Endothelial cell of umbilical vein (primary cell): ENCODE measurements at places on chromosomes 2 and 18.

DNA sequence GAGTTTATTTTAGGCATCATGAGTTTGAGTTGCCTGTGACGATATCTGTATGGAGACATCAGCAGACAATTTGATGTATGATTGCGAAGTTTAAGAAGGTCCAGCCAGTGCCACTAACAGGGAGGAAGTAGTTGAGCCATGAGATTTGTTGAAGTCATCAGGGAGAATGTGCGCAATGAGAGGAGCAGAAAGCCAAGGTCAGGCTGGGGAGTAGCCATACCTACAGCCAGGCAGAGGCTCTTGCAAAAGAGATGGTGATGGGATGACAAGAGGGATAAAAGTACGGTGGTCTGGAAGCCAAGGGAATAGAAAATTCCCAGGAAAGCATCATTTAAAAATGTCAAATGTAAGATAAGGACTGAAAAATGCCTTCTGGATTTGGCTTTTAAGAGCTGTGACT, 51.2 kb downstream of the LIMS1 start:
- DNase-seq: no peak

DNA sequence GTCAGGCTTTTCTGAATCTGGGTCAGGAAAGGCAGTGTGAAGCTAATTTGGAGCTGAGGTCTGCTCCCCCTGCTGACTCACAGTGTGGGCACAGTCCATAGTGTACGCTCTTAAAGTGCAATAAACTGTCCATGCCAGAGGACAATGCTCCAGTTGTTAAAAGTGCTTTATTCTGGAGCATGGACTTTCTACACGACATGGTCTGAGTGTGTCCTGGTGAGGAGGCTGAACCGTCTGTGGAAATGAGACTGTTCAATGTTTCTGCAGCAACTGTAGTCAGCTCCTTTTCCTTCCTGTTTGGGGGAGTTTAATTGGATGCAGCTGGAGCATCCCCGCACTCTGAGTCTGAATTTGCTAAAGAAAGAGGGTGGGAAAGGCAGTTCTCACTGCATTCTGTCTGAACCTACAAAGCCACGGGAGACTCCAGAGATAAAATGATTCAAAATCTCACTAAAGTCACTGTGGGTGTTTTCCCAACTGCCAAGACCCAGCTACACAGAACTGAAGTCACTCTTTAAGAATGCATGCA, 110.2 kb upstream of the TRIB2 start:
- DNase-seq: peak; percentile 8

GRCh38 chr2:121648206-121649148, 785 bp downstream of the CLASP1 start:
- peak; percentile 64 for DNase-seq

- DNase-seq: peak; percentile 63
Observed at GRCh38 chr18:5294457-5295230, 882 bp downstream of the ZBTB14 start.

DNA sequence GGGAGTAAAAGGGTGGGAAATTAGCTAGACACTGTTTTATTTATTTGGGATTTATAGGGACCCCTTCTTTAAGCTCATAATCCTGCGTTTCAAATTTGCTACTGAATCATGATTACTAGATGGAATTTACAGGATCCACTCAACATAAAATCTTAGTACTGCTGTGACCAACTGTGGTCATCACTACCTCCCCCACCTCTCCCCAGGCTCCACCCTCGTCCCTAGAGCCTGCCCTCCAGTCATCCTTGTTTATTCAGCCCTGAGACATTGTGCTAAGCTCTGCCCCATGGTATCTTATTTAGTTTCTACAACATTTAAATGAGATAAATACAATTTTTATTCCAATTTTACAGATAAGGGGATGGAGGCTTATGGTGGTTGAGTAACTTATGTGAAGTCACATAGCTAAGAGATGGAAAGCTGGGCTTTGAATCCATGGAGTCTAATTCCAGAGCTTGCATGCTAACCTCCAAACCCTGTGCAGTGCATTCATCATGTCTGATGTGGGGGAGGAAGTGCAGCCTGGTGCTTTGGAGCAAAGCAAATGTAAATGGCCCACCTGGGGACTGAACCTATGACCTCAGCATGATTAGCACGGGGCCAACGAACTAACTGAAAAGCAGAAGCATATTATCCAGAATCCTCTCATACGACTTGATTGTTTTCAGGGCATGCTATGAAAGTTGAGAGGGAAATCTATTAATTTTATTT, 502.4 kb downstream of the TMEM182 start:
- DNase-seq: no peak

GRCh38 chr2:44424211-44424610, 62.5 kb downstream of the CAMKMT start:
- DNase-seq: no peak

DNA sequence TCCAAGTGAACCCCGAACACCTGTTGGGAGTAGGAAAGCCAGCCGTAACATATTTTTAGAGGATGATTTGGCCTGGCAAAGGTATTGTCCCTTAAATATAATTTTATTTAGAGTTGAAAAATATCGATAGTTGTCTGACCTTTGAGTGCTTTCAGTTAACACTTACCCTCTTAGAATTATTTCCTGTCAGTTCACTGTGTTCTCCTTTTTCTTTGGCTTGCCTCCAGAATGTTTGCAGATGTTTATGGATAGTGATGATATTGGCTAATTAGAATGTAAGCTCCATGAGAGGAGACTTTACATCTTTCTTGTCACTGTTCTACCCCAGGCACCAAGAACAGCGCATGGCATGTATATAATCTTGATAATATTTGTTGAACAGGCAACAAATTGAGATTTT, 19.8 kb downstream of the PIKFYVE start:
- DNase-seq: no peak

DNA sequence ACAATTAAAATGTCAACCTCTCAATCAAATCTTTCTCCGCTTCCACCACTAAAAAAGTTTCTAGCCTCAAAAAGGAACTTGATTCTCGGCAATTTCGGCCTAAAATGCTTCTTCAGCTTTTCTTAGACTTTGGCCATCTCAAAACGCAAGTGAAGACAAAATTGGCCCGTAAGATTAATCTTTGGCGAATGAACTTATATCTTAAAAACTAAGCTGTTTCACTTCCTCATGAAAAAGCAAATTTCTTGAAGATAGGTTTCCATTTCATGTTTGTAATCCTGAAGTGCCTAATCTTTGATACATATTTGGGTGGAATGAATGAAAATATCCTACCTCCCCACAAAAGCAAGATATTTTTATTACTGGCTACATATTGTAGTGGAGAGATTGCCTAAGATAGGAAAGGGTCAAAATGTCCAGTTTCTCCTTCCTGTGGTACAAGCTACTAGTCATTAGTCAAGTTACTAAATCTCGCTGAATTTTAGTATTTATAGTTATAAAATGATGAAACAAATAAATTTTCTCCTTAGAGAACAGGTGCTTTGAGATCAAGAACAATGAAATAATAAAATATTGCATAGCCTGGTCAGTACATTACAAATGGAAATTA, 85.4 kb upstream of the ZEB2 start:
- no peak for DNase-seq

GRCh38 chr2:217899231-217900009, 103.4 kb downstream of the TNS1 start:
- DNase-seq: no peak

DNA sequence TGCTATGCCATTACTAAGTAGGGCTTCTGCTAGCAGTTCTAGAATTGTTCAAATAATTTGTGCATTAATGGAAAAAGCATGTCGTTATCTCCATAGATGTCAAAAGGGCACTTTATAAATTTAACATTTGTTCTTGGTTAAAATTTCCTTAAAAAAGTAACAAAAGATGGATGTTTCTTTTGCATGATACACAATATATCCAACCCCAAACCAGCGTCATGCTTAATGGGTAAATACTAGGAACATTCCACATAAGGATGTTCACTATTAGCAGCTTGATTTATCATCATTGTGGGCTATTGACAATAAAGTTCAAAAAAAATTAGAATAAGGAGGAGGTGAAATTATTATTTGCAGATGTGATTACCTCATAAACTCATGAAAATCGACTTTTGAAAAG, 79.7 kb downstream of the GREB1L start:
- no peak for DNase-seq

- DNase-seq: no peak
Observed at GRCh38 chr2:62550461-62550860, 44.5 kb upstream of the TMEM17 start.

GRCh38 chr18:22826726-22827125, 106.4 kb upstream of the RBBP8 start:
- no peak for DNase-seq

- DNase-seq: no peak
Observed at GRCh38 chr2:15678346-15678745, 86.7 kb downstream of the DDX1 start.

DNA sequence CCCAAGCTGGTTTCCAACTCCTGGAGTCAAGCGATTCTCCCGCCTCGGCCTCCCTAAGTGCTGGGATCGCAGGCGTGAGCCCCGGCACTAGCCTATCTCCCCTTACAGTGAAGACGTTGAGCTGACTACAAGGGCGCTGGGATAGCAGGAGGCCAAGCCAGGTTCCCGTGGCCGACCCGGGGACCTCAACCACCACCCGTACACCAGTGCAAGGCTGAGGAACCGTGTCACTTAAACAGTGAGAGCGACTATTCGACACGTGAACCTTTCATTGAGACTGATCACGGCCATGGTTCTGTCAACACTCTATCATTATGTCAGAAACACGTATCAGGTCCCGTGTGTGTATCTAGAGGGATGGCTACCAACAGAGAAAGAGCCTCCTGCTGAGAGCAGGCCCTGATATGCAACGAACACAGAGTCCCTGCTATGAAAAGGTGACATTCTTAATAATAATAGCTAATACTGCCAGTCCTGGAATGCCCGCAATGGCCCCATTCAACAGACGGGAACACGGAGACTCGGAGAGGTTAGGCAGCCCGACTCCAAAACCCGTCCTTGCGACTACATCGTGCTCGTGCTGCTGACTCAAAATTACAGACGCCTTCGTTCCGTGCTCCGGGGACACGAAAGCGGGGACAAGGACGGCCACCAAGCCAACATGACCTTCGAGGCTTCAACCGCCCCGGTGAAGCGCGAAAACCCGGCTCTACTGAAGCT, 833 bp downstream of the AFG3L2 start:
- peak; percentile 47 for DNase-seq

DNA sequence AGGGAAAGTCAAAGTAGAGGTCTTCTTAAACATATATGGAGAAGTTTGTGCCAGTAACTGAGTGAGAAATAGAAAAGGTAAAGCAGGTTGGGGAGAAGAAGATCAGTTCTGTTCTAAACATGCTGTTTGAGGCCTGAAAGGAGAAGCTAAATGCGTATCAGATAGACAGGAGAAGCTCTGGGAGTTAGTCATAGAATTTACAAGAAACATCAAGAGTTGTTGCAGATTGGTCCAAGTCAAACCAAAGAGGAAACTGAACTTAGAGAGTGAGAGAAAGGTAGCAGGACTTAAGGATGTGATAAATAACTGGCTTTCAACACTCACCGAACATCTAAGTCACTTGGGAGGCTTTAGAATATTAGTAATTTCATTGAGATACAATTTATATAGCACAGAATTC, 29.2 kb upstream of the CERS6 start:
- DNase-seq: no peak

DNA sequence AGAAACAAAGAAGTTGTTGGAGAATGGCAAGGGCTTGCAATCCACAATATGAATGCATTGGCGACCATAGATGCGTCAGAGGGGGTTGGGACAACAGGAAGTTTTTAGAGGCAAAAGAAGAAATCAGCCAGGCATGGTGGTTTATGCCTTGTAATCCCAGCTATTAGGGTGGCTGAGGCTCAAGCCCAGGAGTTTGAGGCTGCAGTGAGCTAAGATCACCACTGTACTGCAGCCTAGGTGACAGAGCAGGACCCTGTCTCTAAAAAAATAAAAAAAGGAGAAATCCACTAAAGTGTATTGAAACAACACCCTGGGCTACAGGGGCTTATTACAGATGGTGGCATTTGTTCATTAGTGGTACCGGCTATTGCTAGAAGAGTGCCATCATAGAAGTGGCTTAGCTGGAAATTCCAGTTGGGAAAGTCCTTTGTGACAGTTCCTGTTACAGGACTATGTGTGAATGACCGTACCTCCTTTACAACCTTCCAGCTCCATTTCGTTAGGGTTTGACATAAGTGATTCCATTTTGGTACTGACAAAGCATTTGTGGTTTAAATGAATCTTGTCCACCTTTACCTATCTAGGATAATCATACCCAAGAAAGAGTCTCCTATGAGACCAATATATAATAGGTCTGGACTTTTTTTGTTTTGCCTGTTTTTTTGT, 10.7 kb upstream of the WDSUB1 start:
- DNase-seq: no peak

DNA sequence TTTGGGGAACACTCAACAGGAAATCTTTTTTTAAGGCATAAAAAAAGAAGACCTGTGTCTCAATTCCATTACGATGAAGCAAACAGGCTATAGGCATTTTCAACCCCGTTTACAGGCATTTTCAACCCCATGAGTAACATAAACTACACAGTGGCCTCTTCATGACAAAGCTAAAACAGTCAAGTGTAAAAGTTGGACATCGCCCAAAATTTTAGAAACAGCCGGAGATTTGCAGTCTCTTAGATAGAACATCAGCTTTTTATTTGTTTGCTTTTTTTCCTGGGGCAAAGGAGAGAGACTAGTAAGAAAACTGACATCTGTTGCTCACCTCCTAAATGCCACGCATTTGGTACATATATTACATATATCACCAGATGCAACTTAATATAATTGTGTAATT, 173.7 kb downstream of the CMPK2 start:
- no peak for DNase-seq

GRCh38 chr2:160194946-160195345, 5.1 kb downstream of the ITGB6 start:
- DNase-seq: no peak

- DNase-seq: no peak
Observed at GRCh38 chr2:30355306-30355705, 91.7 kb upstream of the LCLAT1 start.

DNA sequence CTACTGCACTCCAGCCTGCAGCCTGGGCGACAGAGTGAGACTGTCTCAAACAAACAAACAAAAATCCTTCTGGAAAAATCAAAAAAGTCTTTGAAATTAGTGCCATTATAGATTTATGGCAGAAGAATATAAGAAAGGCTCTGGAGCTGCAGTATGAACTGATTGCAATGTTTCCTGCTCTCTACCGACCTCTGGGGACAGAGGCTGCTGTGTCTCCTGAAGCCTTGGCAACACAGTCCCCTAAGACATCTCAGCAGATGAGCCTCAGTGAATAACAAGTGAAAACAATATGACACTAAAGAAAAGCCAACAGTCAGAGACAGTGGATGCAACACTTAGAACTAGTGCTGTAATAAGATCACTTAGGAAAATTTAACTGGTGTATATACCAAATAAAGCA, 494.9 kb upstream of the LRATD1 start:
- DNase-seq: no peak

DNA sequence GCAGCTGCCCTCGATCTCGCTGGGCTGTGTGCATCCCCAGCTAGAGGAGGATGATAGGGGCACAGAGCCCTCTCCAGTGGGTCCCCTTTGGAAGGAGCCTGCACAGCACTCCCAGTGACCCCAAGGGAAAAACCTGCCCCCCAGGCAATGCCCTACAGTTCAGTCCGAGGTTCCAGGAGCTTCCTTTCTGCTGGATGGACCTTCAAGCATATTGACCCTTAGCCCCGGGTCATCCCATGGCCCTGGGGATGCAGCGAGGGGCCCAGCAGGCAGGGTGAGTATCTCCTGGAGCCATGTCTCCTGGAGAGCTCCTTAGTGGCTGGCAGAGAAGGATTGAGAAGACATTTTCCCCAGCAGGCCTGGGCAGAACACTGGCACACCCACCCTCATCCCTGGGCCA, 45.4 kb upstream of the CTDP1 start:
- no peak for DNase-seq

- DNase-seq: no peak
Observed at GRCh38 chr2:20439503-20439902, 7.4 kb upstream of the RHOB start.

- DNase-seq: no peak
Observed at GRCh38 chr18:57446322-57446721, 11.1 kb downstream of the ONECUT2 start.
